ENCODE measurements at places on chromosomes 5 and 9. TPM values are rescaled to one million over a fixed set of nuclear protein-coding genes. Genes with fewer than 3 reads are reported as not detected.
A peak's percentile ranks its signal among the peaks of the same experiment; 100 is the strongest.

DNA sequence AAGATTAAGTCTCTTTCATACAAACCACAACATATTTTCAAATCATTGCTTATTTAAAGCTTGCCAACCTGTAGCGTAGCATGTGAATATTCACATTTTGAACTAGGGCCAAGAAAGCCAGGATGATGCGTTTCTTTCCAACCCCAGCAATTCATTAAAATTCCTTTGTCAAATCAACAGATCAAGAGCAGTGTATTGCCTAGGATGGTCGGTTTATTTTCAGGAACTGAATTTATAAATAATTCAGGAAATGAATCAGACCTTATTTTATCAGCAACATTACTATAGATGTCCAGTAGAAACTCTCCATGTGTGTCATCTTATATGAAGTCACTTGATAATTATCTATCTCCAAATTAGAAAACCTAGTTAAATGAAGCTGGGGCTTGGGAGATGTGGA, 13.2 kb upstream of the AUH start:
- DNase-seq, result no peak

The NLN gene
- 2.5 TPM for polyA plus RNA-seq

- no peak for DNase-seq
These were observed 151.5 kb upstream of the IL12B start for GRCh38 chr5:159481751-159482150.

- DNase-seq, result no peak
These were observed 232.0 kb upstream of the FBXL7 start for GRCh38 chr5:15267966-15268365.

The NXNL2 gene
- 3.1 TPM for polyA plus RNA-seq

DNA sequence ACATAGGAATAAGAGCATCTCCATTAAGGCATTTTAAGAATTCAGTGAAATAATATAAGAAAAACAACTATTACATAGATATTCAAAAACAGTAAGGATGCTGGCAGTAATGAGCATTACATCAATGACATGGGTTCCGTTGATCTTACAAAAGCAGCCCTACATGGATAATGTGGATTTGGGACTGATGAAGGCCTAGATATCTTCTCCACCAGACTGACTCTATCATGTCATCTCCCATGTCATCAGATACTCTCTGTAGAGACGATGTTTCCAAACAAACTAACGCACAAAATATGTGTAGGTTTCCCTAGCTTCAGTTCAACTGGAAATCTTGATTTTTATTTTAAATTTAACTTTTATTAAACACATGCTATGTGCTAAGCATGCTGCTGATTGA, 3.6 kb downstream of the LURAP1L start:
- no peak for DNase-seq

The SLC6A19 gene
- polyA plus RNA-seq, result not detected

The REEP5 gene
- polyA plus RNA-seq, result 78.9 TPM

- DNase-seq, result no peak
These were observed 132.2 kb downstream of the ARHGAP26 start for GRCh38 chr5:142902186-142902965.

The ROR2 gene
- polyA plus RNA-seq, result not detected

DNA sequence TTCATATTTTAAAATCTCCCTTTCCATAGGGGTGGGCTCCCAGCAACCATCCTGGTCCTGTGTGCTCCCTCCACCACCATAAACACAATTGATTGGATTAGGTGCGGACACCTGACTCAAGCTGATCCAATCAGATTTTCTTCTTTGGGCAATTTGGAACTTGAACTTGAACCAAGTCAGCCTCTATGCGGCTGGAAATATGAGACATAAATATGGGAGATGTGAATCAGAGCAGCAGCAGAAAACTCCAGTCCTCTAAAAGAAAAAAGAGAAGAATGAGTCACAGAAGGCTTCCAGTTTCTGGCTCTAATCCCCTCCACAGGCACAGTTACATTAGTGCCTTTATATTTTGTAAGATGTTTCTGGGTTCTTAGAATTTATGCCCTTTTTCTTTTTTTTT, 306.6 kb downstream of the MLLT3 start:
- DNase-seq, result no peak

The OR1J2 gene
- polyA plus RNA-seq, result not detected

GRCh38 chr5:161547406-161547737, 847 bp upstream of the GABRB2 start:
- no peak for DNase-seq

The AGXT2 gene
- polyA plus RNA-seq, result not detected

DNA sequence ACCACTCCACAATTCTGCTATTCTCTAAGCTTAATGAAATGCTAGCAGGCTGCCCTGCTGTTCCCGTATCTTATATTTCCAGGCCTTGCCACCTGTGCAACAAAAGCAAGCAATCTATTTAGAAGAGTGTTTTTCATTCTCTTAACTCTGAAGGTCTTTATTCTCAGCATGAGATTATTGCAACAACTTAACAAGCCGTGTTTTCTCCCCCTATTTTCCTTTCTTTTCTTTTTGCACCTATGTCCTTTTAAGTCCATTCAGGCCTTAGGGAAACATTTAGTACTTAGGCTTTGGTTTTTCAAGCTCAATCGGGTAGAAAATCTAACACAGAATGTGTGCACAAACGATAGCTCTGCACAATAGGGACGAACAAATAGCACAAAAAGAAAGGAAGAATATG, 89.6 kb upstream of the DMRTA1 start:
- no peak for DNase-seq

- DNase-seq, result no peak
These were observed 274.6 kb upstream of the IRX4 start for GRCh38 chr5:2157372-2157771.

DNA sequence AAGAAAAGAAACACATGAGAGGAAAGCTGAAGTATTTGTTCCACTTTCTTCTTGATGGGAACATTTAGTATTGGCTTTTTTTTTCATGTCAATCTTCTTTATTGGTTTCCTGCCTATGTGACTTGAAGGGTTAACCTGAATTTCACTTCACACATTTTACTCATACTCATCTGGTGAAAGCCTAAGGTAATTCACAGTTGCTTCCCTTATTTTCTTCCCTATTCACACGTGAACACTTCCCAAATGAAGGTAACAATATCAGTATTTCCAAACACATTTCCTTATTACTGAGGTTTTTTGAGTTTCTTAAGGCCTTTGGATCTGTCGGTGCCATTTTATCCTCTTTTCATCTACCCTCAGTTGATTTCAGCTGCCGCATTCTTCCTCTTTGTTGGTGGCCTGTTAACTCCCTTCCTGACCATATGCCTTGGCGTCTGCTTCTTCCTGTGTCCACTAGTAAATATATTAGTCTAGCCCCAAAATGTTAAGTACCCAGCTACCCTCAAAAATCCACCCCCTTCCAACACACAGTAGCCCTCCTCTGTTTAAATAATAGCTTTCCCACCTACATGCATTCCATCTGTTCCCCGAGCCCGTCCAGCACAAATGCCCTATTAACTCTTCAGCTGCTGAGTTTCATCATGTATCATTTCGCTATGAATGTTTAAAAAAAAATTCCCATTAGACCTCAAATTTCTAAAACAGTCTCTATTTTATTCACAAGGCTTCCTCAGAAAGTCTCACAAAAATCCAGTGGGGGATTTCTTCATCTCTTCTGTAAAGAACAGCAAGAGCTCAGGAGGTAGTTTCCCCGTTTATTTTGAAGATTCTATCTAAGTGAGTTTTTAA, 97.3 kb downstream of the USP20 start:
- no peak for DNase-seq

DNA sequence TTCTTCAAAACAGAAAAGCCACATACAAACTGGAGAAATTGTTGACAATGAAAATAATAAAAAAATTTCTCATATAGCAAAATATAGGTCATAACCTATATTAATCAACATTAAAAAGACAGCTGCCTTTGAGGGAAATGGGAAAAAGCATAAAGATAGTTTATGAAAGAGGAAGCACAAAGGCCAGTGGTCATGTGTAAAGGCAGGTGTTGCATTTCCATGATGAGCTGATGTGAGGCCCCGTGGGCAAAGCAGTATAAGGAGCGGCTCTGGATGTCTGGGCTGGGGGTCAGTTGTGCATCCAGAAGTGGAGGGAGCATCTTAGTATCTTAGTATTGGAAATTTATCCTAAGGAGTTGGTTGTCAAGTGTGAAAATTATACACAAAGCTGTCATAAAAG, 18.3 kb downstream of the NDUFS6 start:
- no peak for DNase-seq

The MOB3B gene
- polyA plus RNA-seq, result 5.8 TPM

- DNase-seq, result no peak
These were observed 47.6 kb upstream of the TRAF1 start for GRCh38 chr9:120974181-120974580.

- DNase-seq, result no peak
These were observed 148.1 kb downstream of the KDM4C start for GRCh38 chr9:6905850-6906375.

The ESM1 gene
- 0.59 TPM for polyA plus RNA-seq

DNA sequence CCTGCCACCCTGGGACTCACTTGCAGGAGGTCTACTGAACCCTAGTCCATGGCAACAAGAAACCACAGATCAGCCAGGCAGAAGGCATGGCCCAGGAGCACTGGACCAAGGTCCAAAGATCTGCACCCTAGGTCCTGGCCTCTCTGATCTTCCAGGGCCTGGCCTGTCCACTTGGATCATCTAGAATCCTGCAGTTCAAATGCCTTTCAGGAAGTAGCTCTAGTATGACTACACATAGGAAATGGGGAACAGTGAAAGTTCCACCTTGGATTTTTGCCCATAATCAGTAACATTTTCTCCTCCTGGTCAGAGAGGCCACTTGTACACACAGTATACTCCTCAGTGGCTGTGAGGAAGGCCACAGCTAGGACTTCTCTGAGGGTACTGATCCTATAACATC, 11.5 kb downstream of the ANXA6 start:
- no peak for DNase-seq

The GLRA1 gene
- not detected for polyA plus RNA-seq

DNA sequence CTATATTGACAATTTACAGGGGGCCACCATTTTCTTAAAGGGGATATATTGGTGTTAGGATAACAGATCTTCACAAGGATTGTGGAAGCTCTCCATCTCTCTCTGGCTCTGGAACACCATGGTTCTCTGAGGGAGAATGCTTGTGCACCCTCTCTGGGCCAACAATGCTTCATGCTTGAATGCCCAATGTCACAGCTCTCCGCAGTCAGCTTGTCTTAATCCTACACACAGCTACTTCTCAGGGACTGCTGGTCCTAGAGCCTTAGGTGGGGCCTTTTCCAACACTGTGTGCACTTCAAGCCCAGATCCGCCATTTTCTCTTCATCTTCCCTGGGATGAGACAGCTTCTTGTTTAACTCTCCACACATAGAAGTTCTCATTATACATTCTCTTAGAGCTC, 6.9 kb upstream of the PDLIM4 start:
- DNase-seq, result peak; percentile 24

DNA sequence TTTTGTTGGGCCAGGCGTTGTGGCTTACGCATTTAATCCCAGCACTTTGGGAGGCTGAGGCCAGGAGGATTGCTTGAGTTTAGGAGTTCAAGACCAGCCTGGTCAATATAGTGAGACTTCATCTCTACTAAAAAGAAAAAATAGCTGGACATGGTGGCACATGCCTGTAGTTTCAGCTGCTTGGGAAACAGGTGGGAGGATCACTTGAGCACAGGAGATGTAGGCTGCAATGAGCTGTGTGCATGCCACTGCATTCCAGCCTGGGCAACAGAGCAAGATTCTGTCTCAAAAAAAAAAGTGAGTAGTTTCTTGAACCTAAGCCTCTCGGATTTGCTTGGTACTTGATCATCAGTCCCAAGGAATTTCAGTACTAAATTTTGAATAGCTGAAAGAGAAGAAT, 26.9 kb downstream of the G3BP1 start:
- DNase-seq, result no peak

The CSF2 gene
- not detected for polyA plus RNA-seq

GRCh38 chr5:173970878-173971650, 17.9 kb upstream of the C5orf47 start:
- DNase-seq, result no peak

The BTNL3 gene
- 6.5 TPM for polyA plus RNA-seq

DNA sequence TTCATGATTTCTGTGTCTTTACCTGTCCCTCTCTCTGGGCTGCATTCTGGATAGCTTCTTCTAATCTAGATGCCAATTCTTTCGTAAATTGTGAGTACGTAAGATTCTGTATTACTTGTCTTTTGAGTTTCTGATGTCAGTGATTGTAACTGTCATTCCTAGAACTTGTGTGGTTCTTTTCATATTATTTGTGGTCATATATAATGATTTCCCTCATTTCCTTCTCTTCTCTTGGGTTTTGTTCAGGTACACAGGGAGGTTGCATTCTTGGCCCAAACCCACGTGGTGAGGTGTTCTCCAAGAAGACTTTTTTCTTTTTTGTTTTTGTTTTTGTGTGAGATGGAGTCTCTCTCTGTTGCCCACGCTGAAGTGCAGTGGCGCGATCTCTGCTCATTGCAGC, 13.8 kb downstream of the UGCG start:
- no peak for DNase-seq

GRCh38 chr5:157050050-157050449, 8.9 kb downstream of the HAVCR1 start:
- no peak for DNase-seq

- no peak for DNase-seq
These were observed 197.0 kb downstream of the MCTP1 start for GRCh38 chr5:95087816-95088317.

DNA sequence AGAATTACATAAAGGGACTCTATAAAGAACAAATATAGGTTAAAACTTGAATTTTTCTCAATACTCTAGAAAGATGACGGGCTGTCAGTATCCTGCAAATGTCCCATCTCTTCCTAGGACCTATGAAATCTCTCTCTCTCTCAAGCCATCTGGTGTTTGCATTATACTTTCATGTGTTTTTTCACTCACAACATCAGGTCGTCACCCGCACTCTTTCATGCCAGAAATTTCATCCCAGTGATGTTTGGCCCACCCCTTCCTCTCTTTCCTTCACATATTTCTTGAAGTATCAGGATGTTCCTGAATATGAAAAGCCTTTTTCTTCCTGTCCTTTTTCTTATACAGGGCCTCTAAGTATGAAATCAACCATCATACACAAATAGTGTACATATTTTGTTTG, 63.3 kb upstream of the GAS1 start:
- DNase-seq, result no peak

DNA sequence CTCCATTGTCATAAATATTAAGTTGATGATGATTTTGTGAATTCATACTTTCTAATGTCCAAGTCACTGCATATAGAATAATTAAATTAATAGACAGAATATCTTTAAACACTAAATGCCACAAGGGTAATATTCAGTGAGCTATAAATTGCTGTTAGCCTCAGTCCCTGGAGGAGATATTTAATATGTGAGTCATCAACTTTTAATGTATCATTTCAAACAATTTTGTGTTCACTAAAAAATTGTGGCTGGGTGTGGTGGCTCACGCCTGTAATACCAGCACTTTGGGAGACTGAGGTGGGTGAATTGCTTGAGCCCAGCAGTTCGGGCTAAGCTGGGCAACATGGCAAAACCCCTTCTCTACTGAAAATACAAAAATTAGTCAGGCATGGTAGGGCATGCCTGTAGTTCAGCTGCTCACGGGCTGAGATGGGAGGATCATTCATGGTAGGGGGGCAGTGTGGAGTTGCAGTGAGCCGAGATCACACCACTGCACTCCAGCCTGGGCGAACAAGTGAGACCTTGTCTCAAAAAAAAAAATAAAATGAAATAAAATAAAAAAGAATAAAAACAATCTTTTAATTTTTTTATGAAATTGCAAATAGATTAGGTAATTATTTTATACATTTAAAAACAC, 717.3 kb upstream of the CHD1 start:
- DNase-seq, result no peak

- DNase-seq, result no peak
These were observed 8.2 kb downstream of the SH3GL2 start for GRCh38 chr9:17587113-17587512.

All from aorta (tissue), 5 donors.